Hepatocyte (in vitro differentiated cells): ENCODE measurements at places on chromosomes 1 and 21. TPM values are rescaled to one million over a fixed set of nuclear protein-coding genes. Genes with fewer than 3 reads are reported as not detected.

DNA sequence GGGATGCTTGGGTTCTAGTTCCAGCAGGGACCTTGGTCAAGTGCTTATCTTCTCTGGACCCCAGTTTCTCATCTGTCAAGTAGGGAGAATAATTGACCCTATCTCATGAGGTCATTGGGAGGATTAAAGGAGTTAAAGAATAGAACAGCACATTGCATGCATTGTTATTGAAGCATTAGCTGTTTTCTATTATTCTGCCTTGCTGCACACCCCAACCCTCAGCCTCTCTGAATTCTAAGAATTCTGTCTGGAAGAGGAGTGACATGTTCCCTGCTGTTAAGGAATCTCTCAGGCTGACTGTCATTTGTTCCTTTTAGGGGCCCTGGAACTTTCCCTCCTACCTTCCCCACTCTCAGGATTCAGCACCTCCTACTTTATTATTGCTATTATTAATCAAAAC lies 73.9 kb downstream of the NENF start:
- no peaks in the 10 kb centered on the region for H3K27me3 ChIP-seq
- no peak for DNase-seq
- H3K36me3 ChIP-seq, result no peaks in the 10 kb centered on the region
- H3K4me1 ChIP-seq, result no peaks in the 10 kb centered on the region

GRCh38 chr21:33392284-33392985 lies 10.8 kb upstream of the IFNGR2 start:
- no peaks in the 10 kb centered on the region for H3K4me1 ChIP-seq
- H3K4me3 ChIP-seq, result no peak overlapping the region
- H3K27ac ChIP-seq, result no peak overlapping the region
- DNase-seq, result no peak

DNA sequence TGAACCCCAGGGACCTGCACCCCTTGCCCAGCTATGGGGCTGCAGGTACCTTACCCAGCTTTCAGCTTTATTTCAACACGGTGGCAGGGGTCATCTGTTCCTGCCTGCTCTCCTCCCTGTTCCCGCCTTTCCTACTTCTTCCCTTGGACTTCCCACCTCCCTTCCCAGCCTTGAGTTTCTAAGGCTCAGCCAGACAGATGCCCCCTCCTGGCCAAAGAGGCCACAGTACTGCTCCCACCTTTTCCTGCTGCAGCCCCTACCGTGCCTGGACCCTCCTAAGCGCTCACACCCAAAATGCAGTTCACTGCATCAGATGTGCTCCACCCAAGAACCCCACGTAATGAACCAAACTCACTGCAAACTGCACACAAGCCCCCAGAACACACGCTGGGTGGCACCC lies 7.7 kb downstream of the NOC2L start:
- no peaks in the 10 kb centered on the region for H3K4me1 ChIP-seq
- H3K36me3 ChIP-seq, result no peaks in the 10 kb centered on the region

NEK2 gene
- total RNA-seq, result 7.1 and 10.6 TPM in 2 replicates

LAD1 gene
- 64.2 and 66.9 TPM in 2 replicates for total RNA-seq

DNA sequence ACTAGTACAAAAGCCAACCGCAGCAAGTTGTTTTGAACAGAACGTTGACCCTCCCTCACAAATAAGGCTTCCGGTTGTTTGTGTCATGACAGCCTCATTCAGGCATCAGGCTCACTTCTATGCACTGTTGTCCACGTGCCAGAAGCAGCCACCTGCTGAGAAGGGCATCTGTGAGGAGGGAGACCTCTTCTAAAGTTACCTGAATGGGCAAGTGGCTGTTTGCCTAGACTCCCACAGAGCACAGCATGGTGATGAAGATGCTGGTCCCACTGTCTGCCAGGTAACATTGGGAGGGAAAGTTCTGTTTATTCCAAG lies 176.1 kb downstream of the CLIC6 start:
- H3K36me3 ChIP-seq, result no peaks in the 10 kb centered on the region
- no peak for DNase-seq
- peaks cover 29% of the 10 kb centered on the region for H3K4me1 ChIP-seq
- H3K27ac ChIP-seq, result peak overlapping the region; percentile 94
- H3K27me3 ChIP-seq, result no peaks in the 10 kb centered on the region

DNA sequence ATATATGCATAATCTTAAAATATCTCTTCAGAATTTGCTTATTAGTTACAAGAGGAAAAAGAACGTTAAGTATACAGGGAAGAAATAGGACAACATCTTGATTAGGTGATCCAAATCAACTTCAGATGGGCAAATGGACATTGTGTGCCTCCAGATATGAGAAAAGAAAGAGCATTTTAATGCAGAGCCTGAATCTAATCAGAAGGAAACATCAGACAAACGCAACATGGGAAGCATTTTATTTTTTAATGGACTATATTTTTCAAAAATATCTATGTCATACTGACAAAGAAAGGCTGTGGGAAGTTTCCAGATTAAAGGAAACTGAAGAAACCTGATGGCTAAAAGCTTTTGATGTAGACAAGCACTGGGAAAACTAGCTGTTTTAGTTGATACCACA lies 51.3 kb upstream of the HOOK1 start:
- H3K4me1 ChIP-seq, result peaks cover 19% of the 10 kb centered on the region
- DNase-seq, result no peak
- no peaks in the 10 kb centered on the region for H3K36me3 ChIP-seq
- no peak overlapping the region for H3K27ac ChIP-seq

LRRC39 gene
- total RNA-seq, result 0.68 and 1.2 TPM in 2 replicates

DNA sequence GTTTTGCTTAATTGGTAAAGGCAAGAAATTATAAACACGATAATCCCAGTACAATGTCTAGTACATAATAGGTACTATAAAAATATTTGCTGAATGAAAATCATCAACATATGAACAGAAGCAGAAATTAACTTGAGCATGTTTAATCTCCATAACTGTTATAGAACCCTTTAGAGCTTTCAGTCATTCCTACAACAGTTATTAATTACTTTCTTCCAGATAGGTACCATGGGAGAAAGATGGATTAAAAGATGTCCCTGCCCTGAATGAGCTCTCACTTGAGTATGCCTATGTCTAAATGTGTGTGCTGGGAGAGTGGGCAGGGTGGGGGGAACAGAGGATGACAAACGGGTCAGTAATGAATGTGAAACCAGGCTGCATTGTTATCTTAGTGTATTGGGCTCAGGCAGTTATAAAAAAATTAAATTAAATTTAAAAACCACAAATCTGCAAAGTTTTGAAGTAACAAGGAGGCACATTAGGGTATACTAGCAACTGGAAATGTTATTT lies 2.4 kb downstream of the EPS15 start:
- peaks cover 22% of the 10 kb centered on the region for H3K4me1 ChIP-seq
- H3K36me3 ChIP-seq, result no peaks in the 10 kb centered on the region
- no peak for DNase-seq

FCGR2B gene
- 0.52 TPM in 1 of 2 replicates, not detected in the other for total RNA-seq

DNA sequence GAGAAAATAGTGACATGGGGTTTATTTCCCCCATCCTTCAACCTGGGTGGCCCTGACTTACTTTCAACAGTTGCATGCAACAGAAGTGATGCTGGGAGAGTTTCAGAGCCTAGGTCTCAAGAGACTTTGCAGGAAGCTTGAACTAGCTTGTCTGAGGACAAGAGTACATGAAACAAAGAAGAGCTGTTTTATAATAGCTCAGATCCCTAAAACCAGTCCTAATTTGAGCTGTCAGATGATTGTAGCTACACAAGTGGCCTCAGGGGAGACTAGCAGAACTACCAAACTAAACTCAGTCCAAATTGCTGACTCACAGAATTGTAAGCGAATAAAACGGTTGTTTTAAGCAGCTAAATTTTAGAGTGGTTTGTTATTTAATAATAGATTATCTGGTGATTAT lies 17.1 kb downstream of the RC3H1 start:
- peaks cover 3% of the 10 kb centered on the region for H3K4me1 ChIP-seq
- H3K4me3 ChIP-seq, result no peak overlapping the region
- H3K27ac ChIP-seq, result no peak overlapping the region
- no peaks in the 10 kb centered on the region for H3K27me3 ChIP-seq
- no peak for DNase-seq

ANGPTL7 gene
- total RNA-seq, result 19.7 and 25.6 TPM in 2 replicates

SMIM11 gene
- 2.7 and 16.8 TPM in 2 replicates for total RNA-seq

DNA sequence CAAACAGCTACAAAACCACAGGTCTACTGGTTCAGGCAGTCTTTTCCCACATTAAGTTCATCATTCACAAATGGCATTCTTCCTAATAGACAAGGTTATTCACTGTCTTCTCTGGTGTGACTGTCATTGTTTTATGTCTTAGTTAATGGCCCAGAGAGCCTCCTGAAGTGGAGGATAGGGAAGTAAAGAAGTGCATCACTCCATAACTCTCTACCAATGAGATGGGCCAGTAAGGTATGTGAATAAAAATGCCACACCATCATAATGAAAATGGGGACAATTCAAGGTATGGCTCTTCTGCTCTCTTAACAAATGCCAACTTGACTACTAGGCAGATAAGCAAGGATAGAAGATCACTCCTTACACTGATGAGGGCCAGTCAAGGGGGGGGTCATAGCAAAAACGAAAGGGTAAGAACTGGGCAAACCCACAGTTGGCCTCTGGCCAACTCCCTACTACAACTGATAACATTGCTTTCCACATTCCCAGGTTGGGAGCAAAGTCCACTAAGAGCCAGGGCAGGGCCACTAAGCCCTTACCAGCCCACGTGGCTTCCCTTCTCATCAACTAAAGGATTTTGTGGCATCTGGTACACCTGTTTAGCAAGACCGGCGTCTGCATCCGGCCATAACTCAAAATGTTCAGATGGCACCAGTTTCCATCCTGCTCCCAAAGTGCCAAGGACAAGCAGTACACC lies 10.0 kb downstream of the PABPC4 start:
- no peaks in the 10 kb centered on the region for H3K27me3 ChIP-seq
- peak overlapping the region; percentile 61 for H3K27ac ChIP-seq
- H3K4me3 ChIP-seq, result no peak overlapping the region
- peak; percentile 90 for DNase-seq

- H3K4me3 ChIP-seq, result no peak overlapping the region
- no peak overlapping the region for H3K27ac ChIP-seq
- H3K36me3 ChIP-seq, result no peaks in the 10 kb centered on the region
- no peaks in the 10 kb centered on the region for H3K4me1 ChIP-seq
- no peak for DNase-seq
- no peaks in the 10 kb centered on the region for H3K27me3 ChIP-seq
Observed at GRCh38 chr1:92367496-92367895, 68.6 kb downstream of the RPAP2 start.

DNA sequence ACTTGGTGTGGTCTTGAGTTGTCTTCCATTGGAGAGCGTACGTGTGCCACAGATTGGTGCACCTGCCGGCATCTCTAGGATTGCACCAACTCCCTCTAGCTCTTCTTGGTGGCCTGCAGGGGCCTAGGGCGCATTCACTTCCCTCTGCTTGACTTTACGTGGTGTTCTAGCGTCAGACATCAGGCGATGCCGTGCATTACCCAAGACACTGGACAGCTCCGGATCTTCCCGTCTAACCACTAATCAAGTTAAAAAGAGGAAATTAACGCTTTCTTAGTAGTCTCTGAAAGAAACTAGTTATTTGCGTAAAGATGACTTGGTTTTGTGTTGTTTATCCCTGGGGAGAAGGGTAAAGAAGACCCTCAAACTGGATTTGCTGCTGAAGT lies 510 bp upstream of the IL10RB start:
- DNase-seq, result peak; percentile 56
- peaks cover 7% of the 10 kb centered on the region for H3K4me1 ChIP-seq
- no peaks in the 10 kb centered on the region for H3K27me3 ChIP-seq
- peak overlapping the region; percentile 53 for H3K27ac ChIP-seq

DNA sequence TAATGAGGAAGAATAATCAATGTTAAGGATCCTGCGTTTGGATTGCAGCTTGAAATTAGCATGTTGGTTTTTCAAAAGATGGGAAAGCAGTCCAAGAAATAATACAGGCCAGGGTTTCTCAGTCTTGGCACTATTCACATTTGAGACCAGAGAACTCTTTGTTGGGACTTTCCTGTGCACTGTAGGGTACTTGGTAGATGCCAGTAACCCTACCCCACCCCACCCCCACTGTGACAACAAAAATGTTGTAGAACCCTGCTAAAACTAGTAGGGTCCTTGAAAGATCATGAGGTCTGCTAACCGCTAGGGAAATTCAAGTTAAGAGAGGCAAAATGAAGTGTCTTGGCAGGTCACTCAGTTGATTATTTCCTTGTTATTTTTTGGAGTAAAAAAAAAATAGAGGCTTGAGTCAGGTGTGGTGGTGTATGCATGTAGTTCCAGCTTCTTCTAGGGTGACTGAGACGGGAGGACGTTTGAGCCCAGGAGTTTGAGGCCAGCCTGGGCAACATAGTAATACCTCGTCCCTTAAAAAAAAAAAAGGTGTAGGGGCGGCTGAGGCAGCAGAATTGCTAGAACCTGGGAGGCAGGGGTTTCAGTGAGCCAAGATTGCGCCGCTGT lies 53.3 kb downstream of the SPEN start:
- no peaks in the 10 kb centered on the region for H3K4me1 ChIP-seq
- H3K36me3 ChIP-seq, result no peaks in the 10 kb centered on the region
- no peak for DNase-seq
- H3K27me3 ChIP-seq, result no peaks in the 10 kb centered on the region
- H3K27ac ChIP-seq, result no peak overlapping the region

OR2T33 gene
- total RNA-seq, result not detected in 2 replicates

DNA sequence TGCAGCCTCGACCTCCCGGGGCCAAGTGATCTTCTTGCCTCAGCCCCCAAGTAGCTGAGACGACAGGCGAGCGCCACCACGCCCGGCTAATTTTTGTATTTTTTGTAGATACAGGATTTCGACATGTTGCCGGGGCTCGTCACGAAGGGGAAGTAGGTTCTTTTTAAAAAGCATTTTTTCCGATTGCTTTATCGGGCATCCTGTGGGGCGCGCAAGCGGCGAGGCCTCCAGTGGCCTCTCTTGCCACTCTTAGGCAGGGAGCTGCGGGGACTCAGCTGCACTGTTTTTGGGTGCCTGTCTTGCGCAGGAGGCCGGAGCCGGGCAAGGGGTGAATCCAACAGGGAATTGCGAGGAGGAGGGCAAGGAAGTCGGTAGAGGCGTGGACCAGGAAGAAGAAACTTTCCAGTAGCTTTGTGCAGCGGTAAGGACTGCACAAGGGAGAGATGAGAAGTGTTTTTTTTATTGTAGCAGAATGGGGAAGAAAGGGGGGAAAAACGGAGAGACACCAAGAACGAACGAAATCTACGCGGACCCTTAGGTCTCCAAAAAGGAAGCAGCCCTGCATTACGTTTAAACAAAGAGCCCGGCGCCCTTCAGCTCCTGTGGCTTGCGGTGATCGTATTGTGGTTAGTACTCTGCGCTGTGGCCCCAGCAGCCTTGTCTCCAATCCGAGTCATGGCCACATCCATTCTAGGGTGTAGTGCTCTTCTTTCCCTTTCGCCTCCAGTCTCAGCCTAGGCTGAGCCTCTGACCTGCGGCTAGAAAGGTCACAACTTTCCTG lies 164.8 kb downstream of the PPIAL4G start:
- H3K4me1 ChIP-seq, result no peaks in the 10 kb centered on the region
- no peak for DNase-seq
- H3K4me3 ChIP-seq, result no peak overlapping the region
- peaks cover 26% of the 10 kb centered on the region for H3K27me3 ChIP-seq

CD84 gene
- 0.23 and 0.60 TPM in 2 replicates for total RNA-seq
